ENCODE measurements at places on chromosomes 2 and 18. TPM values are rescaled to one million over a fixed set of nuclear protein-coding genes. Genes with fewer than 3 reads are reported as not detected.

GRCh38 chr2:64376926-64377325 lies 77.0 kb upstream of the LGALSL start:
- DNase-seq = no peak

DNA sequence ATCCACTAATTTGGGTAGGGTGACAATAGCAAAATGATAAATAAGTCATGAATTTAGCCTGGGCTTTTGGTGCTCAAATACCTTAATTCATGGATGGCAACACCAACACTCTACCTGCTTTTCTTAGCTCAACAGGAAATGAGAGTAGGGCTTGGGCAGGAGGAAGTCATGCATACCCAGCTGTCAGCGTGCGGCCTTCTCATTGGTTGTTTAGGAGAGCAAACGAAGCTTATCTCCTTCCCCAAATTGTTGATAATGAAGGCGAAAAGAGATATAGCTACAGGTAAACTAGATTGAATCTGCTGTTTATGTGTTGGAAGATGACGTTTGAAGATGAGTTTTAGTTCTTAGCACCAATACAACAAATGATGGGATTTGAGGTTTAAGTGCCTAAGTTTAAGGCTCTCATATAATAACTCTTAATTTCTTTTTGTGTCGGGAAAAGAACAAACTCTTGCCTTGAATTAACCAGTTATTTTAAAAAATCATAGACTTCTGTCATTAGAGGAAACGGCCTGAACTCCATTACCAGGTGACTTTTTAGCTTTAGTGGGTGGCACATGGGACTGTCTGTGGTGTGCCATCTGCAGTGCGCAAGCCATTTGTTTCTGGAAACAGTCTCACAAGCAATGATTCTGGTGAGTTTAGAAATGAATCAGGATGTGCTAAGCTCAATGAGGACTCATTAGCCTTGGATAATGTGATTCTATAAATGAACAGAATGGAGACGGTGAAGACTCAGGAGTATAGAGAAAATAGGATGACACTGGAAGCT lies 19.8 kb downstream of the MAP4K4 start:
- no peak for DNase-seq

GRB14 gene
- total RNA-seq = 6.3 TPM

DNA sequence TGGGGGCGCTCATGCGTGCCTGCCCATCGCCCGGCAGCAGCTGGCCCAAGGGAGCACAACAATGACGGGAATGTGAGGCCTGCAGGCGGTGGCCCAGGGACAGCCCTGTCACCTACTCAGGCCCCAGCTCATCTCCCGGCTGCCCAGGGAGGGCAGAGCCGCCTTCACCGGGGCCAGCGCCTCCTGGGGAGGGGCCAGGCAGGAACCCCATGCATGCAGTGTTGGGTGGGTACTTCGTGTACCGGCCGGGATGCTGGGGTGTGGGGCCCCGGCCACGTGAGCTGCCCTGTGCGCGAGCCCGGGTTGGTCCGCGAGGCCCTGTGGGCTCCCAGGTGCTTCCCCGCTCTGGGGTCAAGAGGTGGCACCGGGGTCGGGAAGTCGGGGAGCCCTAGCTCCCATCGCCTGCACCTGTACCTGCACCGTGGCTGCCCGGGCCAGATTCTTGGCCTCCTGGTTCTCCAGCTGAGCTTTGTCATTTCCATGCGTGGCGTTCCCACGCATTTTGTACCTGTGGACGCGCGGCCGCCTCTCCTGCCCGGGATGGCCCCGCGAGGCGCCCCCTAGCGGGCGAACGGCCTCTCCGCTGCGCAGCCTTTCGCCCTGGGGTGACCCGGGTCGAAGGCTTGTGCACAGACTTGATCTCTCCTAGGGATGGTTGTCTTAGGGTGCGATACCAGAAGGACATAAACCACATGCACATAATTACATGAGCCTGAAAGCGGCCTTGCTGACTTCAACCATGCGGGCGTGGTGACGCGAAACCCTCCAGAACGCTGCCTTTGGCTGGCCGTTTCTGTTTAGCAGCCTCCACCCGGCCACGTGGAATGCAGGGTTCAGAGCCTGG lies 950 bp downstream of the KLHL30 start:
- no peak for DNase-seq

- DNase-seq = no peak
These were observed 41.4 kb downstream of the FECH start for GRCh38 chr18:57544936-57545660.

DNA sequence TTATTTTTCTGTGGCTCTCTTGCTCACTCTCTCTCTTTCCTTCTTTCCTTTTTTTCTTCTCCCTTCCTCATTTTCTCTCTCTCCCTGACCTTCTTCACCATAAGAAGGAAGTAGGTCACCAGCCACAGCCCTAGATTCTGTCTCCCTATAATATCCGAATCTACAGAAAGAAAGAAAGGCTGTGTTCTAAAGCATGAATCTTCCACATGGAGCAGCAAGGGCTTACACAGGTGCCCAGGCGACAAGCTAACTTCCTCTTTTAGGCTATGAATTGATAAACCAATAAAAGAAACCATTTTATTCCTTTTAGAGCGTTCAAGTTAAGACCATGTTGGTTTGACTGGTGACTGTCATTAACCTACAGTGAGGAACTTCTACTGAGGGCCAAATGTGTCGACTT lies 49.3 kb downstream of the CACNB4 start:
- no peak for DNase-seq

- no peak for DNase-seq
These were observed 576 bp downstream of the NYAP2 start for GRCh38 chr2:225400060-225400511.

GRCh38 chr2:26619096-26619495 lies 22.1 kb downstream of the CIB4 start:
- DNase-seq = no peak

DNA sequence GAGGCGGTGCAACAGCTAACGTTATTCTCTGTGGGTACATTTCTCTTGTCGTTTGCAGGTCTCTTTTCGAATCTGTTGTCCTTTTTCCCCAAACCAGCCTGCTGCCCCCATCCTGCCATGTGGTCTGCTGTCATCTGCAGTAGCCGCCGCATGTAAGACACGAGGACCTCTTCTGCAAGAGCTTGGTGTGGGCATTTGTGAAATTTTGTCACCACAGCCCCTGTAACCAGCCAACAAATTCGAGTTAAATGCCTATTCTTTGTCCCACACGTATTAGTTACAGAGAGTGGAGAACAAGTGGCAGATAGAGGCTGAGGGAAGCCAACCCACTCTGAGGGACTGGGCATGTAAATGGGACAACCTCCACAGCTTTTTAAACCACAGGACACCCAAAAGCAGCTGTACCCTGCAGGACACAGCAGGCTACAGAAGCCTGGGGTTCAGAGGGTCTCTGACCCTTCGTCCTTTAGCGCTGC lies 35.0 kb downstream of the ITGA6 start:
- peak; percentile 85 for DNase-seq

DNA sequence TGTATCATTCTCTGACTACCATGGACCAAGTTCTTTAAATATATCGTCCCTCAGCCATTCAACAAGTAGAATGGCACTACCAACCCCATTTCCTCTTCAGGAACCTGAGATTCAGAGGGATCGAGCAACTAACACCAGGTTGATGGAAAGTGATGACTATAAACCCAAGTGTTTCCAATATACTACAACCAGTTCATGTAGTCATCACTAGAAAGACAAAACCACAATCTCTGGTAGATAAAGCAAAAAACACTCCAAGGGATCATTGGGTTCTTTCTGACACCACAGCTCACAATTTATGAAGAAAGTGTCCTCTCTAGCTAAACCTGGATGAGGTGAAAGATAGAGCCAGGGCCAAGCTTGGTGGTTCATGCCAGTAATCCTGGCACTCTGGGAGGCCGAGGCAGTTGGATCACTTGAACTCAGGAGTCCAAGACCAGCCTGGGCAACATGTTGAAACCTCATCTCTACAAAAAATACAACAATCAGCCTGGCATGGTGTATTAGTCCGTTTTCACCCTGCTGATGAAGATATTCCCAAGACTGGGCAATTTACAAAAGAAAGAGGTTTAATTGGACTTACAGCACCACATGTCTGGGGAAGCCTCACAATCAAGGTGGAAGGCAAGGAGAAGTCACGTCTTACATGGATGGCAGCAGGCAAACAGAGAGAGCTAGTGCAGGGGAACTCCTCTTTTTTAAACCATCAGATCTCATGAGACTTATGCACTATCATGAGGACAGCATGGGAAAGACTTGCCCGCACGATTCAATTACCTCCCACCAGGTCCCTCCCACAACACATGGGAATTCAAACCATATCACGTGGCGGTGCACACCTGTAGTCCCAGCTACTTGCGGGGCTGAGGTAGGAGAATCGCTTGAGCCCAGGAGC lies 2.2 kb downstream of the CD226 start:
- no peak for DNase-seq

CNGA3 gene
- total RNA-seq = 13.7 TPM

- DNase-seq = no peak
These were observed 150.6 kb upstream of the GALNT5 start for GRCh38 chr2:157106950-157107349.

FHOD3 gene
- 29.9 TPM for total RNA-seq

DNA sequence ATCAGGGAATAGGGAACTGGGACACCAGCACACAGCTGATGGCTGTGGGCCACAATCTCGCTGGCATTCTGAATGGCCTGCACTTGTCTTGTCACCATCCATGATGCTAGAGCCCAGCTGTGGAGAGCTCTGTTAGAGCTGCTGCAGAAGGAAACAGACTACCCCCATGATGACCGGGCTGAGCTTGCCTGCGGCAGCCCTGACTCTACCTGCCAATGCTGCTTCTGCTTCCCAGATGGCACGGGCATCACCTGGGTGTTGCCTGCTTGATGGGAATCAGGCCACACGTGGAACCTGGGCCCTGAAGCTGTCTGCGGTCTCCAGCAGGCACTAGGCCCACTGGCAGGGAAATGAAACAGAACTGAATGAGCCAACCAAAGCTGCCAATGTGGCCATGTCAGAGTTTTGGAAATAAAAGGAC lies 11.2 kb upstream of the DAW1 start:
- DNase-seq = no peak

- peak; percentile 75 for DNase-seq
These were observed 156.4 kb downstream of the COPS8 start for GRCh38 chr2:237242091-237242536.

LRPPRC gene
- total RNA-seq = 44.1 TPM

DNA sequence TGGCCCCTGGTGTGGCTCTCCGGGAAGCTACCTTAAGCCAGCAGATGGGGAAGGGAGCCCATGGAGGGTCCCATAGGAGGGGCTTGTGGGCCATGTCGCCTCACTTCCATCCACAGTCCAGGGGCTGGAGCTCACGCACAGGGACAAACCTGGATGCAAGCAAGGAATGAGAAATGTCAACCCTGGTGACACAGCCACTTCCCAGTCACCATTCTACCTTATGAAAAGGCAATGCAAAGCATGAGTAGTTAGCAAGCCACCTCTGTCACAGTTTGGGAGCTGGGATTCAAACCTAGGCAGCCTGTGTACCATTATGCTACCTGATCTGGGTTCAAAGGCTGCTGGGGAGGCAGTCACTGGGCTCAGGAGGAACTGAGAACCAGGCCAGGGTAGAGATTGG lies 170.0 kb upstream of the KLHL29 start:
- no peak for DNase-seq

NIF3L1 gene
- 11.8 TPM for total RNA-seq

DNA sequence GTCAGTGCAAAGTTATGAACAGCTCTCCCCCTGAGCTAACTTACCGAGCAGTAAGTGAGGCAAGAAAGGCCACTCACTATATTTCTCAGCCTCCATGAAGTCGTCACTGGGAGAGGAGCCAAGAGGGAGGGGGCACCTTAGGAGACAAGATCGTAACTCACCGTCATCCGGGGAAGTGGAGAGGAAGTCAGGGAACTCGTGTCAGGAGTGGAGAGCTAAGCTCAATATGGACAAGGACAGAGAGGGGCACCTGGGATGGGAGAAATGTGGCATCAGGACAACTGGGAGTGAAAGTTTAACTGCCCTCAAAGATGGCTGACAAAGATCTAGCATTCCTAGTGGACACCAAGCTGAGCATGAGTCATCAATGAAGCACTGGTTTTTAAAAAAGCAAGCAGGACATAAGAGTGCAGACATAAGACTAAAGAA lies 37.1 kb downstream of the BCL11A start:
- no peak for DNase-seq

GRCh38 chr2:59333007-59333406 lies 1091.9 kb upstream of the FANCL start:
- no peak for DNase-seq

- no peak for DNase-seq
These were observed 194.9 kb upstream of the HAAO start for GRCh38 chr2:42987112-42987922.

DNA sequence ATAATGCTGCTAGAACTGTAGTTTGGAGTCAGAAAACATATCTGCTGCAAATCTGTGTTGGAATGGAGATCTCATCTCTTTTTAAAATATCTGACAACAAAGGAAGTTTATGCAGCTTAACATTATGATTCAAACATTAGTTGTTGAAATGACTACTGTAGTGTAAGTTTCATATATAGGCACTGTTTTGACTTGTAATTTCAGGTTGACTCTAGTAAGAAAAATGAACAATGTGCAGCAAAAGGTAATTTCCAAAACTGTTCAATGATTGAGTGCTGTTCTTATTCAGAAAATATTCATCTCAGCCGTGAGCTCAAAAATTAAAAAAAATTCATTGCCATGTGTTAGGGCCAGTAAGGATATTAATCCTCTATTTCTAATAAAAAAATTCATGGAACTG lies 48.5 kb downstream of the CCDC138 start:
- DNase-seq = no peak

DNA sequence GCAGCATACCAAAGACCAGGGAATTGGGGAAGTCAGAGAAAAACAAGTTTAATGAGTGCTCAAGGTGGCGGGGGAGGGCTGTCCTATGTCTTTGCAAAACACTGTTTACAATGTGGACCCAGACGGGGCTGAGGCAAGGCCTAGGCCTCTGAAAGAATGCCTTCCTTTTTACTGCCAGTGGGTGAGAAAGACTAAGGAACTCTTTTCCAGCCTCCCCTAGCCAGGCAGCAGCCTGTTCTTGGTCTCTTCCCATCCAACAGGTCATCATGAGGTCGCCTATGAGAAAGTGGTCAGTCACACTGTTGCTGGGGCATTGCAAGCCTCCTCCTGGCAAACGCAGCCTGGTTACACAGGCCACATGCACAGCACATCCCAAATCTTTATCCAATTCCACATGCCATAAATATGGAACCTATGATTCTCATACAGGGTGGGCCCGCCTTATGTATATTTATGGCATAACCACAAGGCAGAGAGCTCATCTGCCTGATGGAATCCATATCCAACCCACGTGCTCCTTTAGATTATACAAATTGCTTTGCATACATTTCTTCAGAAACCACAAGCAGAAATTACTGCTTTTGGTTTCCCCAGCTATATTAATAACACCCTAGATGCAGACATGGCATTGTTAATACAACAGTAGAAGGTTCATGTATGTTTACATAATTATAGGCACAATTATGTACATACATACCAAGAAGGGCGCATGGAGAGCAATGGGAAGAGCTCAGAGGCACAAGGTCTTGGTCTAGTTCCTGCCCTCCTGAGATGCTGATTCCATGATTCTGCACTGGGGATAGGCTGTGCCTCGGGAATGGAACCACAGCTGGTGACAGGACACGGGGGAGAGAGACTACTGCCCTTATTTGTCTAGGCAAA lies 48.6 kb downstream of the NRP2 start:
- no peak for DNase-seq

- no peak for DNase-seq
These were observed 9.5 kb upstream of the CNNM3 start for GRCh38 chr2:96806468-96807126.

GRCh38 chr2:122100346-122100745 lies 344.9 kb downstream of the TSN start:
- DNase-seq = no peak

GRCh38 chr2:227534714-227535113 lies 62.8 kb downstream of the AGFG1 start:
- no peak for DNase-seq

GRCh38 chr2:70047451-70047850 lies 39.8 kb upstream of the PCBP1 start:
- no peak for DNase-seq

MTCL1 gene
- total RNA-seq = 38.2 TPM
